CD8-positive, alpha-beta T cell (primary cell): ENCODE measurements at places on chromosomes 1 and 21.

GRCh38 chr1:3510136-3510955, 55.9 kb downstream of the ARHGEF16 start:
- DNase-seq = no peak

GRCh38 chr1:65421351-65422025, 1.0 kb downstream of the LEPR start:
- DNase-seq = no peak

DNA sequence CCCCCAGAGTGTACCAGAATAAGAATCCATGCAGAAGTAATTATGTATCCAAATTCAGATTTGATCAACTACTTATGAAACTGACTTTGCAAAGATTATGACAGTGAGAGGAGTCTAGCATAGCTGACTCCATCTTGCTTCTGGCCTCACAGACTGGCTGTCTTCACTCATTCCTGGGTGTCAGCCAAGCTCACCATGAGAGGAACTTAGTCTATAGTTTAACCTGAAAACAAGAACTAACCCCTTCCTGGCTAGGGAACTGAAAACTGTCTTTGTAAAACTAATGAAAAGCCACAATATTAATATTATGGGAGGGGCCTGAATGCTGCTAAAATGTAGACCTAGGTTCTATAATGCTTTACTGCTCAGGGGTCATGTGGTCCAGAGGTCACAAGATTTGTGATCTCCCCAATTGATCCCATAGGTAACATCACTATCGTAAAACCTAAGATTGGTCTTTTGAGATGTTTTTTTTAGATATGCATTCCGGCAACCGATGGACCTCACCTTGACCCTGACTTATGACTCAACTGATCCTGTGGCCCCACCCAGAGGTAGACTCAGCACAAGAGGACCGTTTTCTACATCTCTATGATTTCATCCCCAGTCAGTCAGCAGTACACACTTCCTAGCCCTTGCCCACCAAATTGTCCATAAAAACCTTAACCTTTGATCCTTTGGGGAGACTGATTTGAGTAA, 55.2 kb downstream of the ATP1B1 start:
- no peak for DNase-seq

DNA sequence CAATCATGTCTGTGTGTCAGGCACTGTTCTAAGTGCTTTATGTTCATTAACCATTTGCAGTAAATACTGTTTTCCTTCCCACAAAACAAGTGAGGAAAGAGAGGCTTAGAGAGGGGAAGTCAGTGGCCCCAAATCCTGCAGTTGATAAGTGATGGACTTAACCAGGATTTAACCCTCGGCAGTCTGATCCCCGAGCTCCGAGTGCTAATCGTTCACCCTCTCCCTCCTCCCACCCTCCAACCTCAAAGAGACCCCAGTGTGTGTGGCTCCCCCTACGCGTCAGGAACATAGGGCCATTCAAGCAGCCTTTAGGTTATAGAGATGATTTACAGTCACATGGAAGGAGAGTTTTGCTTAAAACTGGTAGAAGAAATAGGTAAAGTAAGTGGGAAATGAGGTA, 47.2 kb downstream of the SCCPDH start:
- no peak for DNase-seq

DNA sequence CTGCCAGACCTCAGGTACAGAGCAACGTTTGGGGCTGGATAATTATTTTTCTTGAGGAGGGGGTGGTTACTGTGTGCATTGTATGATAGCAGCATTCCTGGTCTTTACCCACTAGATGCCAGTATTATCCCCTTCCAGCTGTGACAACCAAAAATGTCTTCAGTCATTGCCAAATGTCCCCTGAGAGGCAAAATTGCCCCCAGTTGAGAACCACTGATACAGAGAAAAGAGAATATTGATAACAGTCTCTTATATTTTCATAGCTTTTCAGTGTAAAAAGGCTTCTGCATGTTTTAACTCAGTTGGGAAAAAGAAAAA, 51.8 kb upstream of the SYT14 start:
- no peak for DNase-seq

DNA sequence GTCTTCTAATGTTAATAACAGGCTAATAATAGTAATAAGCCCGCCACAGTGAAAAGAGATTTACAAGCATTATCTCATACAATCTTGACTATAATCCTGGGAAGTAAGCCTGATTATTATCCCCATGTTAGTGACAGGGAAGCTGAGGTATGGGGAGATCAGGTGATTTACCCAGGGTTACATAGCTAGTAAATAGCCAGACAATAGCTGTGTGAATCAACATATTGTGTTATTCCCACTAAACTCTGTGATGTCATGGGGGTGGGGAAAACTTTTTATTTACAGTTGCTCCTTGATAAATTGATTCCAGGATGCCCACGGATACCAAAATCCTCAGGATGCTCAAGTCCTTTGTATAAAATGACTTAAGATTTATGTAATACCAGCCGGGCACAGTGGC, 181.9 kb downstream of the LMO4 start:
- no peak for DNase-seq

DNA sequence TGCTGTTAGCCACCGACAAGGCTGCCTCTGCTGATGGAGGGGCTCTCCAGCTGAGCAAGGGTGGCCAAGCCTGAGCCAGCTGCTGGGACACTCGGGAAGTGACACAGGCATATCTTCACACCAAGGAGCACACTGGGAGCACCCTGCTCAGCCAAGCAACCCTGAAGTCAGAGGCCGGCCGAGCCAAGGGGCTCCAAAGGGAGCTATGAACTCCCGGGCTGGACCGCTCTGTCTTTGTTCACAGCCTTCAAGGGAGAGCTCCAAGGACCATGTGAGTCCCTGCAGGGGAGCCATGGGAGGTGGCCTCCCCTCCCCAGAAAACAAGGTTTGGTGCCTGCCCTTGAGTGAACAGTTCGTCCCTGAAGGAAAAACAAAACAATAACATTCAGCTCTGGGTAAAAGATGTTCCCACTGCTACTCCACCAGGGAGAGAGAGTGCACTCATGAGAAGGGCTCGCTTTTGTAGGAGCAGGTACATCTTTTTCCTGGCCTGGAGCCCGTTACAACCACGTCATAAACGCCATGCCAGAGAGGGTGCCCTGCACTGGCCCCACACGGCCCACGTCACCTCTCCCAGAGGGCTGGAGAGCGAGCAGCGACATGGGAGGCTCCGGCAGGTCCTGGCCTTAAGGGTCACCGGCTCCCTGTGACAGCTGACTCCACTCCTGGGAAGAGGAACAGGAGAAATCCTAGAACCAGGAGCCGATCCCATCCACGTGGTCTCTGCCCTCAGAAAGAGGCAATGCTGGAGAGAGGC, 56.3 kb upstream of the SLC25A33 start:
- DNase-seq = no peak
